ENCODE measurements at places on chromosomes 13 and 19.

- no peaks in the 10 kb centered on the region for H3K36me3 ChIP-seq
- no peaks in the 10 kb centered on the region for H3K4me1 ChIP-seq
- DNase-seq: no peak
- no peak overlapping the region for H3K4me3 ChIP-seq
- H3K27me3 ChIP-seq: no peaks in the 10 kb centered on the region
Observed at GRCh38 chr13:70812481-70812880, 704.2 kb upstream of the KLHL1 start.

DNA sequence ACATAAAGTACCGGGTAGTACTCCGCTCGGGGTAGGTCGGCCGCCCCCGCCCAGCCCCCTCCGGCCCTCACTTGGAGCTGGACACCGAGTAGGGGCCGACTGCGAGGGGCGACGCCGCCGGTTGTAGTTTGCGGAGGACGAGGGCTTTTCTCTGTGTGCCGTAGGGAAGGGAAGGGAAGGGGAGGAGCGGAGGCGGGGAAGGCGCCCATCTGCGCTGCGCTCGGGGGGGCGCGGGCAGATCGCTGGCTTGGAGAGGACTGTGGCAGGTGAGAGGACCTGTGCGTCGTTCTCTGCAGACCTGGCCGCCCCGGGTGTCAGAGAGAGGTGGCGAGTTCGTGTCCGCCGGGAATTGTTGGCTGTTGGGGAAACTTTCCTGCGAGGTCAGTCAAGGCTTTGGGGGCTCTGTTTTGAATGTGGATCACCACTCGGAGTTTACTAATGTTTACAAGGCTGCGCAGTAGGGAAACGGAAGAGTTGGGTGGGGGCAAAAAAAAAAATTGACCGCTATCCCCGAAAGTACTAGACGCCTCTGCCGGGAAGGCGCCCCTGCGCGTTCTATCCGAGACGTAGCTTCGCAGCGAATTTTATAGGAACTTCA lies 1.4 kb downstream of the ING1 start:
- H3K36me3 ChIP-seq: peaks cover under 1% of the 10 kb centered on the region
- peaks cover 11% of the 10 kb centered on the region for H3K4me1 ChIP-seq
- peak; percentile 79 for DNase-seq
- peak overlapping the region; percentile 89 for H3K4me3 ChIP-seq
- H3K27me3 ChIP-seq: no peaks in the 10 kb centered on the region

GRCh38 chr13:47862841-47863240 lies 138.2 kb downstream of the SUCLA2 start:
- H3K27me3 ChIP-seq: no peaks in the 10 kb centered on the region
- DNase-seq: no peak
- H3K27ac ChIP-seq: no peak overlapping the region

DNA sequence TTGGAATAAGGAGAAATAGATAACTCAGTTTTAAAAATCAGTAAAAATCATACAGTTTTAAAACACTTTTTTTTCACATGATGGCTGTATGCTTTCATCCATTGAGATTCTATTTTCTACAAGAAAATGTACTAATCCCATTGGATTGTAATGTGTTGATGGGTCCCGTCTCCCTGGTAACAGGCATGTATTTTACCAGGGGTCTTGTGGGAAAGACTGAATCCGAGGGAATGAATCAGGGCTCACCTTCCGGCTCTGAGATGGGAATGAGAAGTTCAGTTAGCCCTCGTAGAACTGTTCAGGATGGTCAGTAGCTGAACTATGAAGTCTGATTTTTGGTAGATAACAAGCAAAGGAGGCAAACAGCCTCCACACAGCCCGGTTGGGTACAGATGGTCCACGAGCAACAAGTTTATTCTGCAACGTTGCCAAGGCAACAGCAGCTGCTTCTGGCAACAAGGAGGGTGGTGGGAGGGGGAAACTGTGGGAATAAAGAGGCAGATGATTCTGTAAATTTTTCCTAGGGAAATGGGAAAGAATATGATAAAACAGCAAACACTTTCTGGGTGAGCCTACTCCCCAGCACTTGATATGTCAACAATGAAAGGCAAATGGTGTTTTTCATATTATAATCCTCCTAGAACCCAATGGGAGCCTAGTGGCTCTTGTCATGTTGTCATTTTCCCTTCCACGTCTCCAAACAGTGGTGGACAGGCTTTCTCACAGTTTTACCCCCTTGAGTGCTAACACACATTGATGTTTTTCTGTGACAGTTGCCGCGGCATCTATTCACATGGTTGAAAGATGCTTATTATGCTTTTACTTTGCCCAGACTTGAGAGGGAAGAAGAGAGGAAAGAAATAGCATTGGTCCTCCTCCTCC lies 12.4 kb upstream of the SIAH3 start:
- no peaks in the 10 kb centered on the region for H3K27me3 ChIP-seq
- H3K4me1 ChIP-seq: no peaks in the 10 kb centered on the region
- H3K36me3 ChIP-seq: no peaks in the 10 kb centered on the region
- no peak overlapping the region for H3K4me3 ChIP-seq

DNA sequence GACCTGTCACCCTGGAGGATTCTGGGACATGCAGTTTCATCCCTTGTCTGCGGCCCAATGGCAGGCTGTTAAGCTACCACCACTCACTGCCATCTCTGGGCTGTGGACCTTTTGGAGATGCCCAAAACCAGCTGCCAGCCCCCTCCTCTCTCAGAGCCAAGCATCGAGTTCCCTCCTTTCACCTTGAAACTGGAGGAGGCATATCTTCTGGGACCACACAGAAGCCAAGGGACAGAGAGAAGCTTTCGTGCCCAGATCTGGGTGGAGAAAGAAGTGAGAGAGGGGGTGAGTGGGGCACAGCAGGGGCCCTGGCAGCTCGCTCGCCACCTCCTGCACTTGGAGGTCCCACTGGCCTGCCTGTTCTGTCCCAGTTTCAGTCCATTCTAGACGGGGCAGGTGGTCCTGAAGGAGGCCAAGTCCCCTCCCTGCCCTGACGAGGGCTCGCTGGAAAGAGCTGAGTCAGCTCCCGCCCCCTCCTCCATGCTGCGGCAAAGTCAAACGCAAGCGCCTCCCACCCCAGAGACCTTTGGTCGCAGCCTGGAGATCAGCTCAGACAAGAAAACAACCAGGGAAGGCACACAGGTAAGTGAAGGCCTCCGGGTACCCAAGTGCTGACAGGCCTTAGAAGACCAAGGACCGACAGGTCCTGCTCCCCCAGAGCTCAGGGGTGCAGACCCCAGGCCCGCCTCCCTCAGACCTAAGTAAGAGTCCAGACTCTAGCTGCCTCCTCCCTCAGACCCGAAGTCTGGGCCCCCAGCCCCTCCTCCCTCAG lies 3.8 kb downstream of the BCAT2 start:
- no peak overlapping the region for H3K4me3 ChIP-seq
- no peaks in the 10 kb centered on the region for H3K27me3 ChIP-seq
- peak; percentile 71 for DNase-seq
- no peaks in the 10 kb centered on the region for H3K36me3 ChIP-seq
- H3K4me1 ChIP-seq: peaks cover 3% of the 10 kb centered on the region
